NCI-H510A (cell line): ENCODE measurements at places on chromosomes 7 and 10.

GRCh38 chr7:117962366-117962994 lies 89.2 kb upstream of the CTTNBP2 start:
- DNase-seq = no peak

- no peak for DNase-seq
Measured at GRCh38 chr10:74213571-74214162, 62.6 kb downstream of the ADK start.

DNA sequence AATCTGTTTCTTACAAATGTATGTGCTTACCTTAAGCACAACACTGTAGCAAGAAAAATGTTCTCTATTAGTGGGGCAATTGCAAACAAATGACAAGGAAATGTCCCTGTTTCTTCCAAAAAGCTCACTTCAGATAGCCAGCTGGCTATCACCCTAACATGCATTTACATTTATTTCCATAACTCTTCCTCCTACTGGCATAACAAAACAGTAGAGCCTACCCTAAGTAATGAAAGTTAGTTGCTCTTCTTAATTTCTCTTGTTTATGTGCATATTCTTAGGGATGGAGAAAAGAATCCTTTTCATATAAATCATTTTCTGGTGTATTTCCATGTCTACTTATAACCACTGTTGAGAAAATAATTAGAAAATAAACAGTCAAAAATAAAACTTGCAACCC lies 100.4 kb downstream of the SGMS1 start:
- no peak for DNase-seq

GRCh38 chr10:94042834-94043175 lies 49.1 kb downstream of the PLCE1 start:
- no peak for DNase-seq

DNA sequence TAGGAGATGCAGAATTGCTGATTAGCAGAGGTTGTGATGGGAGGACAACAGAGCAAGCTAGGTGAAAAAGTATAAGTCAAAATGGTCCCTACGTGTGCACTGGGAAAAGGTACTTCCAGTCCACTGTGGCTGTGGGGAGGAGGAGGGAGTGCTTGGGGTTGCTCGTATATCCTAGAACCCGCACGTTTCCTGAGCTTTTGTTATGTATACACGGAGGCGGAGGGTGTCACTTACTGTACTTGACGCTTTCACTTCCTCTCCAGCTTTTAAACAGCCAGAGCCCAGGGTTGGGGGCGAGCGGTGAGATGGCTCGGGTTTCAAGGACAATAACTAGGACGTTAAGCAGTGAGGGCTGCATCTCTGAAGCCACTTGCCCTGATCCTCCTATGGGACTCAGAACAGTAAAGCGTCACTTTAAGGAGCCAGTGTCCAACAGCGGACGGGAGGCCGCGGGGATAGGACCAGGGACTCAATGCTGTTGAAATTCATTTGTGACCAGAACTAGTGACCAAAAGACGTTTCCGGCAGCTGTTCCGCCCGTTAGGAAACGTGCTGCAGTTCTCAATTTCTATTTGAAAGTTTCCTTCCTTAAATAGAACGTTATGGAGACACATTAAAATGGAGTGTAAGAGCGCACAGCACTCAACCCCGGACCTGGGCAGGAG lies 985 bp upstream of the ETV1 start:
- peak; percentile 73 for DNase-seq

DNA sequence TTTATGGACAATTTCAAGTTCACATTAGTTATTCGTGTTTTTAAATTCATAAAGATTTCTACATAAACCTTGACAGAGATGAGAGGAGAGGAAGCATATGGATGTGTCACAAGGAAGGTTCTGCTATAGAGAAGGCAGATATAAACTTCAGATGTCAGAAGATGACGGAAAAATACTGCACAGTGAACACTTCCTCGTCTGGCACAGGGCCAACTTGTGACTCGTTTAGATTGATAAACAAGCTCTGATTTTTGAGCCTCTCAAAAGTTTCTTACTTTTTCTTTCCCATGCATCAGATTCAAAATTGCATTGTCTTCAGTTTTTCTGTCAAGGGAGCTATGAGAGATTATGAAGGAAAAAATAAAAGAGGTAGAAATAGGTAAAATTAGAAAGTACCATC lies 156.4 kb upstream of the MINDY3 start:
- no peak for DNase-seq

DNA sequence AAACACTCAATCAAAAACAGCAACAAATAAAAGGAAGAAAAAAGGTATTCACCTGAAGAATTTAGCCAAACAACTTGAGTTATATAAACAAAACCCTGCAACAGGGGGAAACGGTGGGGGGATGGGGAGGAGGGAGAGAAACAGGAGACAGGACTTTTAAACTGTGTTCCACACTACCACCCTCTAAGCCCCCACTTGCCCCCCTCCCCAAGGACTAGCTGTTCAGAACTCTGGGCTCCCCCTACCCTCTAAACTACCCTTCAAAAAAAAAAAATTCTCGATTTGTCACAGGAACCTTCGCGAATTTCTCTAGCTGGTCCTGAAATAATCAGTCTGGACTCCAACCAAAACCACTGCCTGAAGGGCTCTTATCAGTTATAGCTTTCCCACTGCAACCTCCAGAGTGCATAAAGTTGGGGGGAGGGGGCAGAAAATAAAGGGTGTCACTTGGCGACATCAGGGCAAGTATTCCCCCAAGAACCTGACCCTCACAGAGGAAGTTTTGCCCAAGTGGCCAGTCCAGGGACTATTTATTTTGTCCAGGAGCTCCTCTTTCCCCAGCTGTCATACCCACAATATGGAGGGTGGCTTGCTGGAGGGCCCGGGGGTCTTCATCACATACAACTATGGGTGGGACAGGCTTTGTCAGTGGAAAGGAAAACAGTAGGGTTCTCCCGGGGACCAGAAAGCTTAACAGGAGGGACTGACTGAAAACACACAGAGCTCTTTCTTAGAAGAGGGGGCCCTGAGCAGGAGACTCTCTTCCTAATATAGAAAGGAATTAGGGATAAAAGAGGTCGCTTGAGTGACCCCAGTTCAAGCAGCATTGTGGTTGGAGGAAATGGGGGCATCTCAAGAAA lies 1.3 kb downstream of the UBE2H start:
- no peak for DNase-seq

- DNase-seq = peak; percentile 81
Measured at GRCh38 chr7:140696024-140696679, 356 bp upstream of the NDUFB2 start.

GRCh38 chr10:114638821-114639625 lies 19.1 kb downstream of the ABLIM1 start:
- no peak for DNase-seq

- DNase-seq = no peak
Measured at GRCh38 chr10:121450247-121450646, 148.0 kb downstream of the FGFR2 start.

- no peak for DNase-seq
Measured at GRCh38 chr10:116970050-116970449, 34.9 kb downstream of the SHTN1 start.

GRCh38 chr10:101566333-101567164 lies 21.5 kb downstream of the POLL start:
- peak; percentile 20 for DNase-seq

- no peak for DNase-seq
Measured at GRCh38 chr10:9253121-9253520, 1198.6 kb downstream of the GATA3 start.

DNA sequence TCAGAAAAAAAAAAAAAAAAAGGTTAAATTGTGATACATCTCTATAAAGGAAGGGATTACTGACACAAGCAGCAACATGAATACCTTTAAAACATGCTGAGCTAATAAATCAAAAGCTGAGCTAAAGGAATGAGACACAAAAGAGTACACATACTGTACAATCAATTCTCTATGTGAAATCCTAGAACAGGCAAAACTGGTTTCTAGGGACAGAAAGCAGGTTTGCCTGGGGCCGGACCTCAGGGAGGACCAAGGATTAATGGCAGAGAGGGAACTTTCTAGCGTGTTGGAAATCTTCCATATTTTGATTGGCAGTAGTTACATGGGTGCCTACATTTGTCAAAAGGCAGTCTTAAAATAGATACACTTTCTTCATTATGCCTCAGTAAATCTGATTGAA lies 52.5 kb downstream of the KLRG2 start:
- DNase-seq = no peak

DNA sequence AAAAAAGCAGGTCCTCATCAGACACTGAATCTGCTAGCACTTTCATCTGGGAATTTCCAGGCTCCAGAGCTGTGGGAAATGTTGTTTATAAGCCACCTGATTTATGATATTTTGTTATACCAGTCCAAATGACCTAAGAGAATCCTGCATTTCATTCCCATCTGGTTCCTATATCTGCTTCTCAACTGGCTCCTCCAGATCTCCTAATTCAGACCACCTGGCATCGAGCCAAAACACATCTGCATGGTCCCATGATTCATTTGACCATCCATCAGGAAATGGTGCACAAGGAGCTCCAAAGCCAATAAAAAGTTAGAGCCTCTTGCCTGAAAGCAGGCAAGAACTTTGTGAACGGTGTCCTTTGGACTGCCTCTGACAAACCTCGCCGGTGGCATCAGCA lies 108.9 kb downstream of the IPMK start:
- no peak for DNase-seq

GRCh38 chr7:116176226-116176625 lies 34.1 kb upstream of the TES start:
- DNase-seq = no peak

GRCh38 chr10:30534465-30535144 lies 94.9 kb downstream of the LYZL2 start:
- no peak for DNase-seq

DNA sequence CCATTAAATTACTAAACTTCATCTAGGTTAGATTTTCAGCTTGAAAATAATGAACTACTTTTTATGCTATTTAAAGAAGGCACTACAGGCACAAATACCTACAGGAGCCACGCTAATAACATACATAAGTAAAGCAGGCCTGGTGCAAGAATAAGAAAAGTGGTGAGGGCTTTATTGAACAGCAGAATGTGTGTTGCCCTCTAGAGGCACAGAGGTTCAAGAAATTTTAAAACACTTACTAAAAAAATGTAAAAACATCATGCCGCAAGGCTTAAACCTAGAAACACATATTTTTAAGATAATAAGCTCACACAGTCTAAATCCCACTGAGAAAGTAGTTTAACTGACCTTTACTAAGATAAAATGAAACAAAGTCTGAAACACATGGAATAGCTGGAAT lies 20.3 kb downstream of the CACUL1 start:
- DNase-seq = no peak

DNA sequence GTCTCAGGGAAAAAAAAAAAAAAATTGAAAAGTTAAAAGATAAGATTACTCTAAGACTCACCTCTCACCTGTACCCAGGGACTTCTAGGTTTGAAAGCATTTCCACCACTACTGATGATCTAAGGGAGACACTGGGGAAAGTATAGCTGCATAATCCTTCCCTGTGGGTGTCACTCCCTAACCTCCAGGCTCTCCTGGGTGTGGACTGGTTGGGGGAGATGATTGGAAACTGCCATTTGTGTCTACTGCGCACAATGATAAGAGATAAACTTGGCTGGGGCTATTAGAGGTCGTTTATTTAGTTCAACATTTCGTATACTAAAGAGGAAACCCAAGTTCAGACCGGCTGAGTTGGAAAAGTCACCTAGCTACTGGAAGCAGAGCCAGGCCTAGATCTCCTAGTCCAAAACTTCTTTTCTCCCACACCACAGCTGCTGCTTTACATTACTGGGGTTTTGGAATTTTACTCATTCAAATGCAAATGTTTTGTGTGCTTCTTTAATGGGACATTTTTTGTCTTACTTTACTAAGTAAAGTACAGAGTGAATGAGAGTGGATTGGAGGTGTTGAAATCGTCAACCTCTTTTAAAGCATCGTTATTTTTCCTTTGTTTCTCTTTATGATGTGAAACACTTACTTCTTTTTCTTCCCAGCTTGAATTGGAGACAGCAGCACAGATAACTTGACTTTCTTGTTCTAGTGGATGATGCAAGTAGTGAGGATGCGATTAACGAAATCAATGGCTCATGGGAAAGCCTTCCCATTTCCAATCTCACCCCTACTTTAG lies 22.3 kb upstream of the SEC61G start:
- DNase-seq = no peak

DNA sequence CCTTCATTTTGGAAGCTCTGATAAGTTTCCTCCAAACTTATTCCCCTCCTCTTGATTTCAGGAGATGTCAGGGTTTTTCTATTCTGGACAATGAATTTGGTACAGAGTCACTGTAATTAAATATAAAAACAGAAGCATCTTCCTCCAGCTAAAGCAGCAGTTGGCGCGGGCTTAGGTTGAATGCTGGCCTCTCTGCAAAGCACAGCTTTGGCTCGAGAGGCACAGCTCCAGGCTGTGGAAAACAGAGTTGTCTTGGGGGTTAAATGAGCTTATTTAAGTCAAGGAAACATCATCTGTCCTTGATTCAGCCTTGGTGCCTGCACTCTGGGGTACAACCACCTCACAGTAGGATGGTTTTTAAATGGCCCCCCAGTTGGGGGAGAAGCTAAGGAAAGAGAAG lies 35.0 kb upstream of the PDCD4 start:
- DNase-seq = no peak

DNA sequence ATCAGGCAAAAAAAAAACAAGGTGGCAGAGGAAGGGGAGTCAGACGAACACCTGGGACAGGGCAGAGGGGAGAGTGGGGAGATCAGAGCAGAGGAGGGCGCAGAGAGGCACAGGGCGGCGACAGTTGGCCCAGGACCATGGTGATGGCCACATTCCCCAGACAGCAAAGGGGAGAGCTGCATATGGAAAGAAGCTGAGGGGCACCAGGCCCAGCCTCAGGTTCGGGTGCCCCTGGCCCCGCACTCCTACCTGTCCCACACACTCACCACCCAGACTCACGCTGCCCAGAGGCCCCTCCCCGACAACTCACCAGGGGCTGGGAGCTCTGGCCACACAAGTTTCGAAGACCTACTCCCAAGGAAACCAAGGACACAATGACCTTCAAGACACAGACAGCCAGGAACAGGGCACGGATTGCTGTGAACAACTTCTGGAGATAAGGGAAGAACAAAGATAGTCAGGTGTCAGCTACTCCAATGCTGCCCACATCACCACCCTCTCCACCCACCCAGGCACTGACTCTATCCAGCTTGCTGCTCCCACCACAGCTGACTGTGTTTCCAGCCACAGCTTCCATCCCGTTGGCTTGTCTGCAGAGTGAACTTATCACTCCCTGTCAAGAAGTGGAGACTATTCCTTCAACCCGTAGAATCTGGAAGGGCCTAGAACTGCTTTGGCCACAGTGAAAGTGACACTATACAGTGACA lies 8.3 kb downstream of the TMEM176B start:
- DNase-seq = no peak

DNA sequence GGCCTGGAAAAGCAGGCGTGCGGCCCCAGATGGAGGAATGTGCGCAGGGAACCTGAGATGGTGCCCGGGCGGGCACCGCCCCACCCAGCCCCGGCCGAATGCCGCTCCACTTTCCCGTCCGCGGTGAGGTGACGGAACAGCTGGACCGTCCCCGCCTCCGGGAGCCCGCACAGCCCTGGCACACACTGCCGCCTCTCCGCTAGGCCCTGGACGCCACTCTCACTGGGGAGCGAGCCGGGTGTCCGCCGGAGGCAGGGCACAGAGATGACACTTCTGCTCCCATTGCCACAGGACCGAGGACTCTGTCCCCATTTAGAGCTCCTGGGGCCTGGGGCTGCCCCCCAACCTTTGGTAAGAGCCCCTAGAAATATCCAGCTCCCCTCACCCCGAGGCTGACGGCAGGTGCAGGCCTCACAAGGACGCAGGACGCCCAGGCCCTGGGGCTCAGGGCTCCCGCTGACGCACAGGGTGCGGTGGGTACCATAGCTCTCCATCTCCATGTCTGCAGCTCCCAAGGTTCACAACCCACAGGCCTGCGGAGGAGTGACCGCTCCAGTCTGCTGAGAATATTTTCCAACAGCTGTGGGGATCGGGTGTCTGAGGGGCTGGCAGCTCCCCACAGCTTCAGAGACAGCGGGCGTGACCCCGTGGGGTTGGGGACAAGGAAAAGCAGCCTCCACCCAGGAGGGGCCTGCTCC lies 52.2 kb upstream of the PDGFA start:
- no peak for DNase-seq
